Stimulated activated CD4-positive, alpha-beta T cell treated with anti-CD3 and anti-CD28 coated beads, TNF-alpha, amount 100 ng/mL, for 1 hour (primary cell): ENCODE measurements at places on chromosomes 16 and 17.
A peak's percentile ranks its signal among the peaks of the same experiment; 100 is the strongest.

DNA sequence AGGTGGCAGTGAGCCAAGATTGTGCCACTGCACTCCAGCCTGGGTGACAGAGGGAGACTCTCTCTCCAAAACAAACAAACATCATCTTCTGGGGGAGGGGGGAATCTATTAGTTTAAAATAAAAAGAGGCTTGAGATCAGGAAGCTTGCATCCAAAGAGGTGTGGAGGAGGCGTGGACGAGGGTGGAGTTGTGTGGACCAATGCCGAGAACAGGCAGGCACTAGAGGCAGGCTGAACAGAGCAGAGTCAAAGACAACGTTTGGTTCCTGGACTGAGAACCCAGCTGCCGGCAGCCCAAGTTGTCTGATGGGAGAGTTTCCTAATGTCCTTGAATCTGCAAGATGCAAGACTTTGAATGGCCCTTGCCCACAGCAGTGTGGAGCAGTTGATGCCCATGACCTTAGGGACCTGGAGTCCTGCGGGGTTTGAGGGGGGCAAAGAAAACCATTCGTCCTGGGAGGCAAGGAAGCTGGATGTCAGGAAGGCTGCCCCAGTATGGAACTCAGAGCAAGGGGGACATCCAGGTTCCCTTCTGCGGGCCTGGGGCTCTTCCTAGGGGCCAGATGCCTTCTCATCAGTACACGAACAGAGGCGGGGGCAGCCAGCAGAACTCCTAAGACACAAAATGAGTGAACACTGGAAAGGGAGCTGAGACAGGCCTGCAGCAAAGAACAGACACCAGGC, 9.2 kb downstream of the TBC1D16 start:
- DNase-seq, result no peak

DNA sequence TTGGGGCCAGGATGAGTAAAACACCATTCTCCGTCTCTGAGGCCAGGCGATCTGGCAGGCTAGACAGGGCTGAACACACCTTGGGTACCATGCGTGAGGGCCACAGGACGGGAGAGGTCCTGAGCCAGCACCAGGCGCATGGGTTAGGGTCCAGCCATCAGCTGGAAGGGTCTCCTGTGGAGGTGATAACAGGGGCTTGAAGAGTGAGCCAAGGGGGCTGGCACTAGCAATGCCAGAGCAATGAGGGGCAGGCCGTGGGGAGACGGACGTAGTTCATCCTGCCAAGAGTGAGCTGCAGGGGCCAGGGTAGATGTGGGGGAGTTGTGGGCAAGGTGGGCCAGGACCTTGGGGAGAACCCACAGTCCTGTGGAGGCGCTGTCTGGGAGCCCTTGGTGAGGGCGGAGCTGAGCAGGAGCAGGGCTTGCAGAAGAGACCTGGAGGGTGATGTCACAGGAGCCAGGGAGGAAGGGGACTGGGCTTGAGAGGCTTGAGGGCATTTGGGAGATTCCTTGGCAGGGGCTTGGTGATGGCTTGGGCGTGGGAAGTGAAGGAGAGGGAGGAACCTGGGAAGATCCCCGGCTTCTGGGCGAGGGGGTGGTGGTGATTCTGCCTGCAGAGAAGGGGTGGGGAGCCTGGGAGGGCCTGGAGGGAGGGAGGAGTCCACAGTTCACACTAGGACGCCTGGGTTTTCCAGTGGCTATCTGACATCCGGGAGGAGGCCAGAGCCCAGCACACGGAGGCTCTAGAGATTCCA, 6.3 kb upstream of the NPTX1 start:
- no peak for DNase-seq

- no peak for DNase-seq
Measured at GRCh38 chr16:3282103-3282729, 1.1 kb upstream of the ZNF263 start.

GRCh38 chr17:65104541-65104940, 32.6 kb upstream of the RGS9 start:
- no peak for DNase-seq

GRCh38 chr16:8645831-8646230, 24.3 kb downstream of the METTL22 start:
- DNase-seq, result no peak

DNA sequence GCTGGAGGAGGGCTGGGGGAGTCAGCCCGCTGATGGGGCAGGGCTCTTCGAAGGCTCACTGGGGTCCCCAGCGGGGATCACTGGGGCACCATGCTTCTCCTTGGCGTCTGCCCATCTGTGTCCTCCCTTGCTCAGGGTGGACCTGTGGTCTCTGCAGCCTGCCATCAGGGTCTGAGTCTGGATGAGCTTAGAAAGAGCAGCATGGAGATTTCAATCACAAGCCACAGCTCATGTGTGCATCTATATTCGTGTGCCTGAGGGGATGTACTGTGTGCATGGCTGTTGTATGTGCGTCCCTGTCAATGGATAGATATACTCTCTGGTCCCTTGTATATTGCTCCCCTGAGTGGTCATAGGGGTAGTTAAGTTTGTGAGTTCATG, 126.6 kb upstream of the SDK2 start:
- no peak for DNase-seq

DNA sequence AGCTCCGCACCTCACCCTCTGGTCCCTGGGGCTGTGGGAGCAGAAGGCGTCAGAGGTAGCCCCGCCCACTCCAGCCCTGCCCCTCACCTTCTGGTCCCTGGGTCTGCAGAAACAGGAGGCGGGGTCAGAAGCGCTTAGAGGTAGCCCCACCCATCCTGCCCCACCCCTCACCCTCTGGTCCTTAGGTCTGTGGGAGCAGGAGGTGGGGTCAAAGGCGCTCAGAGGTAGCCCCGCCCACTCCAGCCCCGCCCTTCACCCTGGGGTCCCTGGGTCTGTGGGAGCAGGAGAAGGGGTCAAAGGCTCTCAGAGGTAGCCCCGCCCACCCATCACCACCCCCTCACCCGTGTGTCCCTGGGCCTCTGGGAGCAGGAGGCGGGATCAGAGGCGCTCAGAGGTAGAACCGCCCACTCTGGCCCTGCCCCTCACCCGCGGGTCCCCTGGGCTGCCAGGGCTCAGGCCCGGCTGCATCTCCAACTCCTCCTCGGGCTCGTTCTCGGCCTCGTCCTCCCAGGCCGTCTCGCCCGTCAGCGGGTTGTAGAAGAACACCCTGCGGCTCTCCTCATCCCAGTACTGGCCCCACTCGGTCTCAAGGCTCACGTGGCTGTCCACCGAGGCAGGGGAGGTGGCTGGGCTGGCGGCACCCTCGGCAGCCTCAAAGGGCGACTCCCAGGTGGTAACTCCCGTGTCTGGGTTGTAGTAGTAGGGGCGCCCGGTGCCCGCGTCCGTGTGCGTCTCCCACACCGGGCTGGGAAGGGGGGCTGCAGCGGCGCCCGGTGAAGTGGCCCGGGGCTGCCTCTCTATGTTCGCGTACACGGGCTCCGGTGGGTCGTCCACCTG, 27.2 kb downstream of the ARHGAP27 start:
- DNase-seq, result no peak

DNA sequence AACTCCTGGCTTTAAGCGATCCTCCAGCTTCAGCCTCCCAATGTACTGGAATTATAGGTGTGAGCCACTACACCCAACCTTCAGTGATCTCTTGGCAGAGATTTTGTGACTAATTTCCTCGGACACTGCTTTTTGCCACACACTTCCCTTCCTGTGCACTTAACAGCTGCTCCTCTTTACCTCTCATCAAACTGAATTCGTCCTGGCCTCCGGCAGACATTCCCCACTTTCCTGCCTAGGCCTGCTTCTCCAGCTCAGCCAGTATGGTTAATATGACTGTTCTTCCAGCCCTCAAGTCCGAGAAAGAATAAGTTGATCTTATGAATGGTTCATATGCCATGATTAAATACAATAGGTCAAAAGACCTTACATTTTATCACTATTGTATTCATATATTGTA, 69.0 kb upstream of the MTMR4 start:
- DNase-seq, result no peak

DNA sequence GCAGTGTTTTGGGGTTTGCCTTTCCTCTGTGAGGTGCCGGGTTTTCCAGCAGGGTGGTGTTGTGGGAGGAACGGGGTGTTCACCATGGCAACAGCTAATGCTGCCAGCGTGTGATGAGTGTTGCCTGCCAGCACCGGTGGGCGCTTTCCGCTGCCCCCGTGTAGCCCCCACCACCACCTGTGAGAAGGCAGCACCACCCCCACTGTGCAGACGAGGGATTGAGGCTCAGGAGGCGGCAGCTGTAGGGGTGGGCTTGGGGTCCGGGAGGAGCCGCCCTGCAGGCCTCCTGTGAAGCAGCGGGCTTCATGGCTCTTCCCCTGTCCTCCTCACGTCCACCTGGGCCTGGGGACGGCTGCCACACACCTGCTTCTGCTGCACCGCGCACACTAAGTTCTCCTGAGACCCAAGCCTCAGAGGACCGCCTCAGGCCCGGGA, 5.2 kb downstream of the RAB40C start:
- DNase-seq, result no peak

DNA sequence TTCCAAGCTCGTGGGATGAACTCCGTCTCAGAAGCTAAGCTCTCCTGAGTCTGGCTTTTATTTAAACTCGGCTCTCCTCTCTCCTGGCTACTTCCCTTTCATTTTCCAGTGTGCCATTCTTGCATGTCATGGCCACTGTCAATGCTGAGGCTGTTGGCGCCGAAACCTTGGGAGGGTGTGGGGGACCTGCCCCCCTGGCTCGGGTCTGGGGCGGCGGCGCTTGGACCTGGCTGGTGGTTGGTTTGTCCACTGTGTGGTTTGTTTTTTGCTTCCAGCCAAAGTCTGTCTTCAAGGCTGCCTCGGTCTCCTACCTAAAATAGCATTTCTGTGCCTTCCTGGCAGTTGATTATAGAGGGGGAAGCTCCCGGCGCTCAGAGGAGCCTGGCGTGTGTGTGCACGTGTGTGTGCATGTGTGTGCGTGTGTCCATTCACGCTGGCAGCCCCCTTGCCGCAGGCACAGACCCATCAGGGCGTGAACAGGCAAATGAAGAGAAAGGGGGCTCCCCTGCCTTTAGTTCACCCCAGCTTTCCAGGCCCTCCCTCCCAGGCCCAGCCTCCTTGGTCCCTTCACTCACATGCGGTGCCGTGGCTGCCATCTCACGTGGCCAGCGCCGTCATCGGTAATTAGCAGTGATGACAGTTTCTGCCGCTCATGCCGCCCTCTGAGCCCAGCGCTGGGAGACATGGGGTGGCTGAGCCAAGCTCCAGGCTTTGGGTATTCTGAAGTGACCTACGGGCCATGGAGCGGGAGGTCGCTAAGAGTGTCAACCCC, 179.9 kb downstream of the SEC14L1 start:
- DNase-seq, result no peak

GRCh38 chr17:66520999-66521398, 218.6 kb downstream of the PRKCA start:
- no peak for DNase-seq

- no peak for DNase-seq
Measured at GRCh38 chr17:18956581-18956980, 4.6 kb downstream of the SLC5A10 start.

DNA sequence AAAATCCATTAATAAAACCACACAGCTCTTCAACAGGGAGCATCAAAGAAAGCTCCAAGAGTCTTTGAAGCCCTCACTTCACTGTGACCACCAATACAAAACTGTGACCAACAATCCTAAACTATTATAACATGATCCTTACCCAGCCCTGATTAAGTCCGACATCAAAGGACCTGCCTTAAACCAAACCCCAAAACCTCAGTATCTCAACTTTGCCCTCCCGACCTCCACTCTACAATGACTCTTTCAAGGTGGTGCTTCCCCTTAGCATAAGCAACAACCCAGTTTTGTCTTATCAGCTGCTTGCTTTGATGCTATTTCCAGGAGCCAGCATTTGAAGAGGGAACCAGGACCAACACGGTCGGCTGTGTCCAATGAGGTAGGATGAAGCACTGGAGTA, 8.5 kb upstream of the PRSS22 start:
- no peak for DNase-seq

DNA sequence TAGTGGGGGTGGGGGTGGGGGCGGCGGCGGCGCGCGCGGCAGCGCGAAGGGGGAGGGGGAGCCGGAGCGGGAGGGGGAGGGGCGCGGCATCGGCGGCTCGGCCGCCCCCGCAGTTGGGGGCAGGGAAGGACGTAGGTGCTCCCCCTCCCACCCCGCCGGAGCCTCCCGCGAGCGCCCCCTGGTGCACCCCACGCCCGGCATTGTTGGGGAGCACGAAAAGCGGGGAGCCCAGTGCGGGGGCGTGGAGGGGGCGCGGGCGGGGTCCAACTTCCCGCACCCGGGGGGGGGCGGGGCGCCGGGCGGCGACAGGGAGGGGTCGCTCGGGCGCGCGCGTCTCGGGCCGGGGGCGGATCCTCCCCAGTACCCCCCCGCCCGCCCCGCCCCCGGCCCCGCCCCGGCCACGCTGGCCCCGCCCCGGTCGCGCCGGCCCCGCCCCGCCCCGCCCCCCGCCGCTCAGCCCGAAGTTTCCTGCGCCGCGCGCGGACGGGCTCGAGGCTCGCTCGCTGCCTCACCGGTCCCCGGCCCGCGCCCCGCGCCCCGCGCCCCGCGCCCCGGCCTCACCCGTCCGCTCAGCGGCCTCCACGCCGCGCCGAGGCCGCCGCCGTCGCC, at the start of gene CACNA1H:
CACNA1H (plus strand) TSS at position 456 of the 609 bp plus-strand sequence. CDS start 632 bp downstream, outside the sequence.
- DNase-seq, result peak; percentile 4

DNA sequence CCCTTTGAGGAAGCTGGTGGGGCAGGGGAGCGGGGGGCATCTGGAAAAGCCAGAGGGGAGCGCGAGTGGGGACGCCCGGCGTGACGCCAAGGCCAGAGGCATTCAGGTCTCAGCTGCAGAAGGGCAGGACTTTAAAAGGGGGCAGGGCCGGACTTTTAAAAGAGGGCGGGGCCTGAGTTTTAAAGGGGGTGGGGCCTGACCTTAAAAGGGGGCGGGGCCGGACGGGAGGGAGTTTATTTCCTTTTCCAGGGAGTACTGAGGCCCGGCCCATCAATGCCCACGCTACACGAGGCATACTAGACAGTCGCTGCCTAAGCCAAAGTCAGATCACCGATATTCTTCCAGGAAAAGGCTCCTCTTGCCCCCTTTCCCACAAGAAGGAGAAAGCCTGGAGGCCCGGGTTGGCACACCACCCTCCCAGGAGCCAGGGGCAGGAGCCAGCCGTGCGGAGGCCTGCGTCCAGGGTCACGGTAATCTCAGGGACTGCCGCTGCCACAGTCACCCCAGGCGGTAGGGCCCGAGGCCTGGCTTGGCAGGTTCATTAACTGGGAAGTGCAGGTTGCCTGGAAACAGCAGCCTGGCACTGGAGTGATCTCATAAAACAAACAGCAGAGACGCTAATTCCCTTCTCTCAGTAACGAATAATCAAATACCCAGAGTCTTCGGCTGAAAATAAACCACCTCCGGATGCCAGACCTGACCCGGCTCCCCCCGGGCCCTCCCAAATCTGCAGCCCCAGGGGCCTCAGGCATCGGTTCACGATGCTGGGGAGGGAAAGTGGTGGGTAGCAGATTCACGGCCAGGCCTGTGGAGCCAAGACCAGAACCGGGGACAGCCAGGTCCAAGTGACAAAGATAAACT, 90.7 kb downstream of the TIMM22 start:
- no peak for DNase-seq
